ENCODE measurements at places on chromosomes 6 and 20. TPM values are rescaled to one million over a fixed set of nuclear protein-coding genes. Genes with fewer than 3 reads are reported as not detected.

ARMH2 gene
- total RNA-seq = not detected

SYCP2 gene
- 4.0 TPM for total RNA-seq

DNA sequence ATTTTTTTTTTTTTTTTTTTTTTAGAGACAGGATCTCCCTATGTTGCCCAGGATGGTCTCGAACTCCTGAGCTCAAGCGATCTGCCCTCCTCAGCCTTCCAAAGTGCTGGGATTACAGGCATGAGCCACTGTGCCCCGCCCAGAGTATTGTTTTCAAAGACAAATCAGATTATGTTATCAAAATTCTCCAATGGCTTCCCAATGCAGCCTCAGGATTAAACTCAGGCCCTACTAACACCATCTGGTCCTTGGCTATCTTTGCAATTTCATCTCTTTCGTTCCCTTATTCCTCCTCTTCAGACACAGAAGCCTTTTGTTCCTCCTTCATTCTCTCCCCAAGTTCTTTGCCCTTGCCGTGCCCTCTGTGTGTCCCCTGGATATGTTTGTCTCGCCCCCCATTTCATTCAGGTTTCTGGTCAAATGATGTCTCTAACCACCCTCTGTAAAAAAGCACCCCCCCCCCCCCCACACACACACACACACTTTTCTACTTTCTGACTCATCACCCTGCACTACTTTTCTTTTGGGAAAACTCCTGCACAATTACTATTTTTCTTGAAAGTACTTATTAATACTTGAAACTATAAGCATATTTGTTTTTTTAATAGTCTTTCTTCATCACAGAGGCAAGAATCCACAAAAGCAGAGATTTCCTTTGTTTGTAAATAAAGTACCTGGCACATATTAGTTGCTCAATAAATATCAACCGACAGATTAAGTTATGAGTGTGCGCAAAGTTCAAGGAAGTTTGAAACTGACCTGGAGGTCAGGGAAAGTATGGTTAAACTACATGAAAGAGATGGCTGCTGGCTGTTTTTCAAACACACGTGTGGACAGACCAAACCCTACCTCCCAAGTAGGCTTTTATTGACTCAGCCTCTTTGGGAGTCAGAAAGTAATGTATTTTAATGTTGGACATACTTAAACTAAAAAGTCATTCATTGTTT lies 16.7 kb downstream of the BTN1A1 start:
- no peak for DNase-seq

- no peak for DNase-seq
Measured at GRCh38 chr20:21521596-21522480, 8.0 kb upstream of the NKX2-2 start.

HDGFL1 gene
- not detected for total RNA-seq

- DNase-seq = no peak
Measured at GRCh38 chr20:50193199-50193835, 2.7 kb downstream of the CEBPB start.
